Right forelimb (tissue), 1 donor: ENCODE measurements at places on chromosomes 16 and 17.

DNA sequence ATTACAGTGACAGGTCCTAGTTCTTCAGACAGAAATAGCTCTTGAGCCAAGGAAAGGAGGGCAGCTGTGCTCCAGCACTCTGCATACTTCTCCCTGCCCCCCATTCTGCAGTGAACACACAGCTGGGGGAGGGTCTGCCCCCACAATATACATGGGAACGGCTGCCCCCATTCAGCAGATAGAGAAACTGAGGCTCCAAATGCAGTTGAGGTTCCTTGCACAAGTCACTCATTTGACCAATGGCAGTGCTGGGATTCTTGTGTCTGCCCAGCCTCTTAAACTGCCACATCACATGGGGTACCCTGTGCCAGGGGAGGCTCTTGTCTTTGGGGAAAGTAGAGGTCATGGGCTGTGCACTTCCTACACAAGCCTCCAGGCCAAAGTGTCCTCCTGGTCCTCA lies 10.9 kb upstream of the PDP2 start:
- no peak for DNase-seq

- no peak for DNase-seq
These were observed 548 bp downstream of the TBX2 start for GRCh38 chr17:61400066-61400716.

- no peak for DNase-seq
These were observed 1938.8 kb downstream of the TP53TG3F start for GRCh38 chr16:35398180-35398579.

DNA sequence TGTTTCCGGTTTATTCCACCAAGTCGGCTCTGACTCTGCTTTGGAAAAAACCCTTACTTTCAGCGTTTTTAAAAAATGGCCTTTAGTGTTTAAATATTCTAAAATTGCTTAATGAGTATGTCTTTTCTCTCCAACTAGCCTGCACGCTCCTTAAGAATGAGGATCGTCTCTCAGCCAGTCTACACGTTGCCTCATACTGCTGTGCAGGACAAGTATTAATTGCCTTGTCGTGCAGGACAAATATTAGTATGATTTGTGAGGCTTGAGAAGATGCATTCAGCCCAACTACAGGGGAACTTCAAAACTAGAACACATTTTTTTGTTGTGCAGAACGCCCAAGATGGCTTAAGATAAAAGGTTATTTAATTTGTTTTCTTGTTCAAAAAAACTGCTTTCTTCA lies 61.2 kb downstream of the MARCHF10 start:
- no peak for DNase-seq

DNA sequence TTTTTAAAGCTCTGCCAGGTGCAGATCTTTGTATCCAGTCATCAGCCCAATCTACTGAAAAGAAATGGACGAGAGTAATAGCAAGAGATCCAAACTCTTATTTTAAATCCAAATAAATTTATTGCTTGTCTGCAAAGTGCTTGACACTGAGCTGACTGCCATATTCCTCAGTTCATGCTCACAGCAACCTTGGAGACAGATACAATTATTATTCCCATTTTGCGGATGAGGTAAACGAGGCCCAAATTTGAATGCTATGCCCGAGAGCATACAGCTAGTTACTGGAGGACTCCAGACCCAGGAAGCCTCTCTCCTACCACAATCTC lies 620 bp downstream of the NOB1 start:
- no peak for DNase-seq

GRCh38 chr16:47888142-47888541 lies 267.7 kb downstream of the ABCC12 start:
- no peak for DNase-seq

DNA sequence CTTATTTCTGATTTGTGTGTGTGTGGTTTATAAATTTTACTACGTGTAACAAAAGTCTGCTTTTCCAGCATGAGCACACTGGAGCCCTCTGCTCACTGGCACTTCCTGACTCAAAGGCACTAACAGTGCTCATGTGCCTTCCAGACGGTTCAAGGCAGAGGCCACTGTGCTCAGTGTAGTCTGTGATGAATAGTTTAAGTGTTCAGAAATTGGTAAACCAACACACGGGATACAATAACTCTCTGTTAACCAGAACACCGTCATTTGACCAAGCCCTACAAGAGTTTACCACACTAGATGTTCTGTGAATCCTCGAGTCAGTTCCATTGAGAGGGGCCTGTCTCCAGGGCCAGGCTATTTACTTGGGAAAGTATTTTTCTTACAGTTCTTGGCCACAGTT lies 191.9 kb downstream of the MRTFB start:
- DNase-seq: no peak

DNA sequence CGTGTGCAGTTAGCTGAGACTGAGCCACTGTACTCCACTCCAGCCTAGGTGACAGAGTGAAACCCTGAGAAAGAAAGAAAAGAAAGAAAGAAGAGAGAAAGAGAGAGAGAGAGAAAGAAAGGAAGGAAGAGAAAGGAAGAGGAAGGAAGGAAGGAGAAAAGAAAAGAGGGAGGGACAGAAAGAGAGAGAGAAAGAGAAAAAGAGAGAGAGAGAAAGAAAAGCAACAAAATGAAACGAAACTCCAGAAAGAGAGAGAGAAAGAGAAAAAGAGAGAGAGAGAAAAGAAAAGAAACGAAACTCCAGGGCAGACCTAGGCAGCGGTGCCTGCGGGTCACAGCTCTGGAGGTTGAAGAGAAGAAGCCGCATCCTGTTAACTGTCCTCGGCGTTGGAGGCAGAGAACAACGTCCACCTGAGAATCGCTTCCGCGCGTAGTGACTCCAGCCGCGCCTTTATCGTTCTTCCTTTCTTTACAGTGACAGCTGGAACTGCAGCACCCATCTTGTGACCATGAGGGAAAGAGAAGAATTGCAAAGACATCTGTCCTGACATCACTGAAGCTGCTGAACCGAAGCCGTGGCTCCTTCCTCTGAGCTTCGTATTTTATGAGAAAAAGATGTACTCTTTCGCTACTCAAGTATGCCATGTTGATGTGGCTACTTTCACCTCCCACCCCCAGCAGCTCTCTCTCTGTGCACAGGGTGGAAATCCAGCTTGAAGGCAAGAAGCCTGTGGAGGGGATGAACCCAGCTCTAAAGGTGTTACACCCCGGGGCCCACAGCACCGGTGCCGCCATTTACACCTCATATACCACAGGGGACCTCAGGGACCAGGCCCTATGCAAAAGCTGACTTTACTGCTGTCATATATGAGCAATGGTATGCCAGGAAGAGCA lies 56.9 kb upstream of the DOC2B start:
- DNase-seq: no peak

DNA sequence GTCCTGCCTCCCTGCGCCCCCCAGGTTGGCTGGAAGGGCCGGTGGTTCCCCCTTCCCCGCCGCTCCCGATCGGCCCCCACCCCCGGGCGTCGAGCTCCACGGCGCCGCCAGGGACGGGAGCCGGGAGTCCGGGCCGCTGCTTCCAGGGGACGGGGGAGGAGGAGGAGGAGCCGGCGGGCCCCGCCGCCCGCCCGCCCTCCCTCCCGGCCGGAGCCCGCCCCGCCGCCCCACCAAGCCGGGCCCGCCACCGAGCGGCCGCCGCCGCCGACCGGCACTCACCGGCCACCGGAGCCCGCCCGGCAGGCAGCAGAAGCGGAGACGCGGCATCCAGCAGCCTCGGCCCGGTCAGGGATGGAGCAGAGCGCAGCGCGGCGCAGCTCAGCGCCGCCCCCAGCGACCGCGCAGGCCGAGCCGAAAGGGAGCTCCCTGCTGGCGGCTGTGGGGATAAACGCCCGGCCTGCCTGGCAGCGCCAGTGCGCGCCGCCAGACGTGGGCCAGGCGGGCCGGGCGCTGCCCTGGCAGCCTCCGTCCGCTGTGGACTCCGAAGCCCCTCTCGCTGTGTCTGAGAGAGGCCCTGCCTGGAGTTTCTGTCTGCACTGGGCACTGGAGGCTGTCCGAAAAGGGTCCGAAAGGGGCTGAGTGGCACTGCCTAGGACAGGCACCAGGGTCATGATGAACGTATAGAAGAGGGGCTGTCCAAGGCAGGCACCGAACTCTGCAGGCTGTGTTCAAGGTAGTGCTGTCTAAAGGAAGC lies at the start of gene MYO18A:
Gene MYO18A, minus strand, starts transcription at position 365 of the 754 bp plus-strand sequence. CDS start 13,458 bp downstream, outside the sequence.
- DNase-seq: peak; percentile 90

- no peak for DNase-seq
These were observed 35.9 kb upstream of the ACSF3 start for GRCh38 chr16:89057738-89058137.

- no peak for DNase-seq
These were observed 732.5 kb downstream of the KCNJ2 start for GRCh38 chr17:70901870-70902269.

DNA sequence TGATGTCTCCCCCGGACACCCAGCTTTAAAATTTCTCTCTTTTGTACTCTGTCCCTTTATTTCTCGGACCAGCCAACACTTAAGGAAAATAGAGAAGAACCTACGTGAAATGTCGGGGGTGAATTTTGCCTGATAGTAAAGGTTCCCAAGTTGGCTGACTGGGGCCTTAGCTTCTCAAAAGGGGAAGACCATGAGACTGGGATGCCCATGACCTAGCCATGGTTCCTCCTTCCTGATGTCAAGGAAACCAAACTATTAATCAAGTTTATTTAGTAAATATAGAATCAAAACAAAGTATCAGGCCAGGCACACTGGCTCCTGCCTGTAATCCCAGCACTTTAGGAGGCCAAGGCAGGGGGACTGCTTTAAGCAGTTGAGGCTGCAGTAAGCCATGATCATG lies 2.4 kb upstream of the EIF1 start:
- DNase-seq: no peak

GRCh38 chr17:79000396-79001189 lies 9.0 kb downstream of the CANT1 start:
- peak; percentile 18 for DNase-seq

GRCh38 chr16:14199199-14199598 lies 128.1 kb downstream of the MRTFB start:
- no peak for DNase-seq

DNA sequence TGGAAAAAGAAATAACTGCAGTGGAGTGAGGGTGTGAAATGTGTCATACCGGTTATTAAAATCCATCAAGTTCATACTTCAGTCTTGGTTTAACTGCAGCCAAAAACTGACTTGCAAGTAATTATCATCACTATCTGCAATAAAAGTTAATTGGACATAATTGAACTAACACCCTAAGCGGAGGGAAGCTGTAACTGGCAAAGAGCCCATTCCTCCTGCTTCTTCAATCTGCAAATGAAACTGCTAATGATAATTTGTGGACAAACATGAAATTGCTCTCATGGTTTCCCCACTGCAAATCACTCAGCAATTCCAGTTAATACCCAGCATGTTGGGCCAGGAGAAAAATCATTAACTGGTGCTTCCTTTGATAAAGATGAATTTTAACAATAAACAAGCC lies 46.5 kb downstream of the FAM222B start:
- no peak for DNase-seq

GRCh38 chr17:2929881-2930533 lies 133.4 kb downstream of the OR1D5 start:
- peak; percentile 59 for DNase-seq

DNA sequence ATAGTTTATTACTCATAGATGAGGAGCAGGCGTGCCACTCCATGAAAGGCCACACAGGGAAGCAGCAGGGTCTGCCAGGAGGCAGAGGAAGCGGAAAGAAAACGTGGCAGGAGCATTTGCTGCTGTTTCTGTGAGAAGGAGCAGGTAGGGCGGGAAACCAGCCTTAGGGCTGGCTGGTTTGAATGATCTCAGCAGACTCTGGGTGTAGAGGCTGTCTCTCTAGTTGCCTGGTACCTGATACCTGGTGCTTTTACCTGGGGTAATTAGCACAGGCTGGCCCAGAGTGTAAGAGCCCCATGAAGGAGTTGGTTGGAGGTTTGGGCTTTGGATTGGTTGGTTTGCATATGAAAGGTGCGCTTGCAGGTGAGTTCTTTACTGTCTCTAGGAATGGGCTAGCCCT lies 205.0 kb upstream of the CACNG3 start:
- DNase-seq: no peak

DNA sequence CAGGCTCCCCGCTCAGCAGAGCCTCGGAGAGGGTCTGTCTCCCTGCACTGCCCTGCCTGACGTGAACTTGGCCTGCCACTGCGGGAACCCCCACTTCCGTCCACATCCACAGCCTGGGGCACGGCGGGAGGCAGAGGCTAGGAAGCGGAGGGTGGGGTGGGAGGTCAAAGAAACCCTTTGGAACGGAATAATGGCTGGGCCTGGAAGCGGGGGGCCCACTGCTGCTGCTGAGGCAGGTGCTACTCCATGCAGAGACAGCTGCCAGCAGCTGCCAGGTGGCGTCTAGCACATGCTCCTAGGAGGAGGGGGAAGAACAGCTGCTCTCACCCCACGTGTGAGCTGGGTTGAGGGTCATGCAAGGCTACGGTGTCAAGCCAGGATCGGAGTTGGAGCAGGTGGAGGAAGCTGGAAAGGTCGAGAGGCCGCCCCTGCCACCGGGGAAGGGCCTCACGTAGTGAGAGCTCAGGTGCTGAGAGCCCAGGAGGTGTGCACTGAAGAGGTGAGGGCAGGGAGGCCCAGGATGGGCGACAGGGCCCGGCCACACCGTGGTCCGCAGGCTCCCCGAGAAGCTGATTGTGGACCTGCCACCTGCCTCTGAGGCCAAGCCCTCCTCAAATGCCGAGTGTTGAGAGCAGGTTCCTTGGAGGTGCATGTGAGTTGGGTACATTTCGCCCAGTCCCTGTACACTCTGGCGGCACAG lies 9.8 kb downstream of the FSCN2 start:
- no peak for DNase-seq

DNA sequence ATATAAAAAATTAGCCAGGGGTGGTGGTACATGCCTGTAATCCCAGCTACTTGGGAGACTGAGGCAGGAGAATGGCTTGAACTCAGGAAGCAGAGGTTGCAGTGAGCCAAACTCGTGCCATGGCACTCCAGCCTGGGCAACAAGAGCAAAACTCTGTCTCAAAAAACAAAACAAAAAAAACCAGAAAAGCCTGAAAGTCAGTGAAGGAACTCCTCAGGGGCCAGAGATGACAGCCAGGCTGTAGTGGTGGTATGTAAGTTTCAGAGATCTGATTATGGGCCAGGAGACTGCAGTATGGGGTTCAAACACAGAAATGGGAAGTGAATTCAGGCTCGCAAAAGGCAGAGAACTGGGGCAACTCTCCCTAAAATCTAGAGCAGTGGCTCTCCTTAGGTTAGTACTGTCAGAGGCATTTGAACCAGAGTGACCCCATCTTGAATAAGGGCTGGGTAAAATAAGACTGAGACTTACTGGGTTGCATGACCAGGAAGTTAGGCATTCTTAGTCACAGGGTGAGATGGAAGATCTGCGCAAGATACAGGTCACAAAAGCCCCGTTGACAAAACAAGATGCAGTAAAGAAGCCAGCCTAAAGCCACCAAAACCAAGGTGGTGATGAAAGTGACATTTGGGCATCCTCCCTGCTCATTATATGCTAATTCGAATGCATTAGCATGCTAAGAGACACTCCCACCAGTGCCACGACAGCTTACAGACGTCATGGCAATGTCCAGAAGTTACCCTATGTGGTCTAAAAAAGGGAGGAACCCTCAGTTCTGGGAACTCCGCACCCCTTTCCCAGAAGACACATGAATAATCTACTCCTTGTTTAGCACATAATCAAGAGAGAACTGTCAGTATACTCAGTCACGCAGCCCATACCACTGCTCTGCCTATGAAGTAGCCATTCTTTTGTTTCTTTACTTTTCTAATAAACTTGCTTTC lies 120.2 kb upstream of the XYLT1 start:
- no peak for DNase-seq
